ENCODE measurements at places on chromosomes 6 and 20. TPM values are rescaled to one million over a fixed set of nuclear protein-coding genes. Genes with fewer than 3 reads are reported as not detected.

Gene BTN1A1
- not detected for total RNA-seq

- no peak for DNase-seq
Measured at GRCh38 chr6:88899569-88900316, 63.7 kb downstream of the RNGTT start.

DNA sequence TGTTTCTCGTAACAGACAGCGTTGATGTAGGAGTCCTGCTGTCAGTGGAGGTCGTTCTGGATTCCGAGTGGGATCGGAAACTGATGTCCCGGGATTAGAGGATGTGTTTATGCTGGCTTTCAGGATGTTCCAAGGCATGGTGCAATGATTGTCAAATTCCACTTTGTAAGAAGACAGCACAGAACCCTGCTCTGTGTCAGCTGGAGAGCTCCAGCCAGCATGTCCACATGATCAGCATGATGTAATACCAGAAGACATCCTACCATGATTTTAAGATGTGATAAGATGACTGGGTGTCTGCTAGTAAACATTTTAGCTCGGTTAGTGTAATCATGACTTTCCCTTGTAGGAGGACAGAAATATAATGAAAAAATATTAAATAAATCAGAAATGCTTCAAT, 20.3 kb downstream of the ENPP1 start:
- no peak for DNase-seq

DNA sequence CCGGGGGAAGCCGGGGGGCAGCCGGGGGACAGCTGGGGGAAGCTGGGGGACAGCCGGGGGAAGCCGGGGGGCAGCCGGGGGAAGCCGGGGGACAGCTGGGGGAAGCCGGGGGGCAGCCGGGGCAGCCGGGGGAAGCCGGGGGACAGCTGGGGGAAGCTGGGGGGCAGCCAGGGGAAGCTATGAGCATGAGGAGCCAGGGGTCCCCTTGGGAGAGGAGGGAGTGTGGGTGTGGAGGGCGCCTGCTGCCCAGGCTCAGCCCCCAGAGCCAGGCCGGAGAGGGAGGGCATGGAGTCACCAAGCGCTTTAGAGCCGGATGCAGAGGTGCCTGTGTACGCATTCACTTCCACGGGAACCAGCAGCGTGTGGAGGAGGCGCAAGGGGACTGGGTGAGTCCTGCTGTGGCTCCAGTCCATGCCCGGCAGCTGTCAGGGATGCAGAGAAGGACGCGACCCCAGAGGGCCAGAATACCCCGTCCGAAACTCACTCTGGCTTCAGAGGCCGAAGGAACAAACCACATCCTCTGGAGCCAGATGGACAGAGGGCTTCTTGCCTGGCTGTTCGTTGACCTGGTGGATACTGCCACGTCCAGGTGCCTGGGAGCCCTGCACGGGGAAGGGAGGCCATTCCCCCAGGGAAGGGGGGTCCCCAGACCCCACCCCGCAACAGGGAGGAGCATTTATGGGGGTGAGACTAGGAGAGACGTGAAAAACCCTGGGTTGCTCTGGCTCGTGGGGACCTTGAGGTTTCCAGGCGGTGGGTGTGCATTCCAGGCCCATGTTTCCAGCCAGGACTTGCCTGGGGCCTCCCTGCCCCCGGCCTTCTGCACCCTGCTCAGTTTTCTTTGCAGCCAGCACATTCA, 26.5 kb upstream of the DACT2 start:
- no peak for DNase-seq

GRCh38 chr6:81366972-81367371, 385.5 kb downstream of the TENT5A start:
- DNase-seq, result no peak

GRCh38 chr6:41370488-41371111, 35.2 kb downstream of the NCR2 start:
- DNase-seq, result no peak

GRCh38 chr6:43934183-43934802, 164.3 kb downstream of the VEGFA start:
- no peak for DNase-seq

DNA sequence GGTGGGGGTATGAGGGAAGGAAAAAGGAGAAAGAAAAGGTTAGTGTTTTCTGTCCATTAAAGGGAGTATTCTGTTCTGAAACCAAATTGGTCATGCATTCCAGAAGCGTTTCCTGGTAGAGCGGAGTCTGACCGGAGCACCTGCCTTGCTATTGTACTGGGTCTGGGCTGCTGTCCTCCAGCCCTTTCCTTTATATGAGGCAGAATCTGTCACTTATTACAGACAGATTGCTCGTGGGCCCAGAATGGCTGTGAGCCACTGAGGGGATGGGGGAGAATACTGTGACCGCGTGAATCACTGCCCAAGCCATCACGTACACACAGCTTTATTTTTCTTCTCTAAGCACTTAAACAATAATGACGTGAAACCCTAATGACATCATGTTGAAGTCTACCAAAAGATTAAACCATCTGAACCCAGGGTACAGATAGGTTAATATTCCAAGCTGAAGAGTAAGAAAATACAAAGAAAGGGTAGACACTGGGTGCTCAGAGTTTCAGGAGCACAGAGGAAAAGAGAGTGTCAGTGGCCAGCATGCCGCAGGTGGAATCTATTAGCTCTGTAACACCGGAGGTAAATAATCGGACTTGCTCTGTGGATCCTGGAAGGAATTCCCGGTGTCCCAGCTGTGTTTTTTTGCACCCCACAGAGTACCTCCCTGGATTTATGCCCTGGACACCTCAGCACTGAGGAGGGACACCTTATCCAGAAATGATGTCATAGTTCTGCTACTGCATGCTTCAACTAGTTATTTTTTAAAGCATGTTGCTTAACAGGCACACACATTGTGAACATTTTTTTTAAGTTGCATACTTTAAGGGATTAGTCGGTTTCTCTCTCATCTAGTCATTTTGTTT, 573.3 kb downstream of the PKHD1 start:
- no peak for DNase-seq
